RKO (cell line): ENCODE measurements at places on chromosomes 7 and 10.

- DNase-seq, result no peak
These were observed 58.6 kb downstream of the LAMB4 start for GRCh38 chr7:108071551-108071950.

- DNase-seq, result no peak
These were observed 19.4 kb downstream of the ZMIZ1 start for GRCh38 chr10:79088176-79088575.

GRCh38 chr7:13050703-13051102, 363.3 kb downstream of the ARL4A start:
- no peak for DNase-seq

DNA sequence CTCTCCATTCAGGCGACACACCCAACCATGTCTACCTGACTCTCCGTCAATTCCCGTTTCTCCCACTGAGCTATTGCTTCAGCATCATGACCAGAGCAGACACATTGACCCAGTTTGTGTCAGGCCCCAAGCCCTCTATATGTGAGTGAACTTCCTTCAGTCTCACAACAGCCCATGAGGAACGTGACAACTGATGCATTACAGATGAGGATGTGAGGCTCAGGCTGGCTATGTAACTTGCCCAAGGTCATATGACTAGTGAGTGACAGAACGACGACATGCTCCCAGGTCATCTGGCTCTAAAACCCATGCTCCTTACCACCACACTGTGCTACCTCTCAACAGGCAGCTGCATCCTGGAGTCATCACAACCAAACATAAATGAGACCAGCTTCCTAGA, 3.7 kb downstream of the TMEM140 start:
- DNase-seq, result no peak

- DNase-seq, result no peak
These were observed 165.5 kb downstream of the DIP2C start for GRCh38 chr10:523925-524324.

DNA sequence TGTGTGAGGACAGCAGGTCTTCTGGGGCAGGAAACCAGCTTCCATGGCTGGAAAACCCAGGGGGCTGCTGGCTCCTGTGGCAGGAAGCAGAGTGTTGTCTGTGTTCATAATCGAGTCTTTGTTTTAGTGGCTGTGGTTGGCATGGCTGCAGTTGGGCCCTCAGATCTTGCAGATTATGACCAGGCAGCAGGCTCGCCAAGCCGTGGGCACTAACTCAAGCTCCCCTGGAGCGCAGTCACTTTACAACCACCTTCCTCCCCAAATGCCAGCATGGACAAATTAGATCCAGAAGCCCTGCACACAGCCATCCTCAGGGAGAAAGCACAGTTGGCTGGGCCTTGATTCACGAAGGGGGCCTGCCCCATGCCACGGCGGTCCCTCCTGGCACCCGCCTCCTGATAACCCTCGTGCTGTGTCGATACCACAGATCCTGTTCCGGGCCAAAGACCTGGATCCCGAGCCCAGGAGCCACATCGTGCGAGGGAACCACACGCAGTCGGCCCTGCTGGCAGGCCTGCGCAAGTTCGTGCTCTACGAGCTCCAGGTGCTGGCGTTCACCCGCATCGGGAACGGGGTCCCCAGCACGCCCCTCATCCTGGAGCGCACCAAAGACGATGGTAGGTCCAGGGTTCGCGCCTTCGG, 552.5 kb upstream of the FOXK1 start:
- DNase-seq, result no peak

GRCh38 chr10:6701289-6701688, 121.2 kb upstream of the PRKCQ start:
- DNase-seq, result no peak

- no peak for DNase-seq
These were observed 49.1 kb upstream of the C1QL3 start for GRCh38 chr10:16570731-16571130.

DNA sequence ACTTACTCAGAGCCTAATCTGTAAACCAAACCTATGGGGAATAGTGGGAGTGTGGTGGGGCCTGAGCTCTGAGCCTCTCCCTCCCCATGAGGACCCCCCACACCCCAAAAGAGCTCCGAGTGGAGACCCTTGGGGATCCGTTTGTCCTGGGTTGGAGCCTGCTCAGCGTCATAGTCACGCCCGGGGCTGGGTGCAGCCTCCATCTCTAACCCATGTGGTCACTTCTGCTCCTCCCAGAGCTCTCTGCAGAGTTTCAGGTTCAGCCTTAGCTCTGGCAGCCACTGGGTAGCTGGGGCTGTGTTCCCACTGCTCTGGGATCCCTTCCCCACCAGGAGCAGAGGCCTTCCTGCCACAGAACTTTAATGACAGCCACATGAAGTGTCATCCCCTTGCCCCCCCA, 25.9 kb downstream of the PFKFB3 start:
- no peak for DNase-seq

DNA sequence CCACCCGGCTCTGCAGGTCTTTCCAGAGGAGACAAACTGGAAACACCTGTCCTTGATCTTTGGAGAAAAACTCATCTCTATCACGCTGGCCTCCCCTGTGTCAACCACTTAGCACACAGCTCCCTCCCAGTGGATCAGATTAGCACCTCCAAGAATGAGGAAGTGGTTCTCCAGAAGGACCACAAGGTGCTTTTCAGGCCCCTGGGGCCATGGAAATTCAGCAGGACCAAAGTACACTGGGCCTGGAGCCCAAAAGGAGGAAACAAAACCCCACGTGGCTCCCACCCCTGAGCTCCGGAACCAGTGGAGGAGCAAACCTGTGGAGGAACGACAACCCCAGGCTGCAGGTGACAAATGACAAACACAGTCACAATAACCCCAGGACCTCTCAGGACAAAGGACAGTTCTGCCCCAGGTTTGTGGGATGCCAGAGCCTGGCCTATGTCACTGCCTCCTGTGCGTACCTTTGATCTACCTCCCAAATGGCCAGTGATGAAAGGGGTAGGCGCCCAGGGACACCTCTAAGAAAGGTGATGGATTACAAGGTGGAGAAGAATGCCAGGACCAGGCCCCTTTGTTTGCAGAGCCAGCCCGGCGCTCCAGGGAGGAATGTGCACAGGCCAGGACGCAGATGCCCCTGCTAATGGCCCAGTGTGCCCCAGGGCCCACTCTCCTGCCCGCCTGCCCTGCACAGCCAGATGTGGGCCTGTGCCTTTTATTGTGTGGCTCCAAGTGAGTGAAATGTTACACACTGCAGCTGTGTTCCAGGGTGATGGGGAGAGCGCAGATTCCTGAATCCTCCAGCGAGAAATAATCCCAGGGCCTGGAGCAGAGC, 5.7 kb downstream of the TNS3 start:
- no peak for DNase-seq

DNA sequence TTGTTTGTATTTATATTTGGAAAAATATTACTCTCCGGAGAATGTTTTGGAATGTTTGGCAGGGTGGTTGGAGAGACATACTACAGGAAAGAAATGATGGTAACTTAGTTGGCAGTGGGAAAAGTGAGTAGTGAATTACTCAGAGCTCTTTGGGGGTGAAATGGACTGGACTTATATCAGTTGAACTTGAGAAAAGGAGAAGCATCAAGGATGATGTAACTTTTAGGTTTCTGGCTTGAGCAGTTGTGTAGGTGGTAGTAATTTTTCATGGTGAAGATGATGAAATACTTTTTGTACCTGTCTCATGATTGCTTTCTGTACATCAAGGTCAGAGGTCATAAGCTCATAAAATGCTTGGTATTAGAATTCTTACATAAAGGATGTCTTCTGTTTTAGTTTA, 617.2 kb downstream of the AUTS2 start:
- peak; percentile 31 for DNase-seq

GRCh38 chr7:28989211-28989980, 31.3 kb upstream of the TRIL start:
- DNase-seq, result no peak

- DNase-seq, result peak; percentile 21
These were observed 17.7 kb downstream of the FRG2B start for GRCh38 chr10:133608855-133609254.

DNA sequence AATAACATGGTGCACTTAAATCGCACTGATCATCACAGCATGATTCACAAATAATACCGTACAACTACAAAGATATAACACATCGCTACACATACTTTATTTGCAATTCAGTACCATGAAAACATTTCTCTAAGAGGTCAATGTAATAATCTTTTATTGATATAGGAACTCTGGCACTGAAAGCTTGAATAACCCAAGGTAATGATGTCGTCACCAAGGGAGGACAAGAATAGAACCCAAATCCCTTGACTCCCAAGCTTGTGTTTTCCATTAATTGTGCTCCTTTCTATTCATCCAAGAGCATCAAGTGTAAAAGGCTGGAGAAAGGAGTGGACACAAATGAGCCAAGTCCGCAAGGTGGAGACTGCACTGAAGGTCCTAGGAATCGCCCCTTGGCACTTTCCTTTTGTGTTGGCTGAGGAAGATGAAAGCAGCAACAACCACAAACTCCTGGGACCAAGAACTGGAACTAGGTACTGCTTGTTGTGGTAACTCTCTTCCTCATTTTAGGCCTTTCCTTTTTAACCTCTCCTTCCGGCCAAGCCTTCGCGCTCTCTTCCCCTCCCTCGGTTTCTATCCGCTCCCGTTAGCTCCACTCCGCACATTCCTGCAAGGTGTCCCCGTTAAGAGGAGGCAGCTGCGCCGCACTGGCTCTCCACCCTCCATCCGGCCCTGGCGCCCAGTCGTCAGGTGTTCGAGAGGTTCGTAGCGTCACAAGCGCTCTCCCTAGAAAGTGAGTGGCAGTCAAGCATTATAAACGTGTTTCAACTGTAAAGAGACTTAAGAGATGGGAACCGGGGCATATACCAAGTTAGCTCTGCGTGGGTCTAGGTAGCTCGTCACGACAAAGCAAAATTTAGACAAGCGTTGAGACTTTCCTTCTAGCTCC, 1.0 kb upstream of the CBLL1 start:
- no peak for DNase-seq

GRCh38 chr7:138902161-138902560, 79.0 kb downstream of the KIAA1549 start:
- no peak for DNase-seq

DNA sequence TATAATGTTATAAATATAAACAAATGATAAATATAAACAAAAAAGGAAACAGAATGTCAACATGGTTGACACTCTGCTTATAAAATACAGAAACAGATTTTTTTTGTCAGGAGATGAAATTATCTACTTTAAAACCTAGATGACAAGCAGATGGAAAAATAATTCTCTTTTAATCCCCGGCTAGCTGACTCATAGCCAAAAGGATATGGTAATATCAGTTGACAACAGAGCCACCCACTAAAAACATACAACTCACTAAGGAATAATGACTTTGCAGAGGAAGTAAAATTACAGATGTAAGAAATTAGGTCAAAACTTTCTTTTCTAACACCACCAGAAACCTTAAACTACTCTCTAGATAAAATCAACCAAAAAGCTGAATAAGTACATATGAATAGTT, 131.1 kb upstream of the ABCB5 start:
- no peak for DNase-seq

- no peak for DNase-seq
These were observed 105.6 kb downstream of the CTBP2 start for GRCh38 chr10:125054669-125055268.

- DNase-seq, result peak; percentile 31
These were observed 40.2 kb upstream of the GPAM start for GRCh38 chr10:112223725-112224124.

- DNase-seq, result no peak
These were observed 111.4 kb upstream of the GLCCI1 start for GRCh38 chr7:7857143-7857583.

- no peak for DNase-seq
These were observed 184.3 kb upstream of the ITGB1 start for GRCh38 chr10:33142295-33142694.

DNA sequence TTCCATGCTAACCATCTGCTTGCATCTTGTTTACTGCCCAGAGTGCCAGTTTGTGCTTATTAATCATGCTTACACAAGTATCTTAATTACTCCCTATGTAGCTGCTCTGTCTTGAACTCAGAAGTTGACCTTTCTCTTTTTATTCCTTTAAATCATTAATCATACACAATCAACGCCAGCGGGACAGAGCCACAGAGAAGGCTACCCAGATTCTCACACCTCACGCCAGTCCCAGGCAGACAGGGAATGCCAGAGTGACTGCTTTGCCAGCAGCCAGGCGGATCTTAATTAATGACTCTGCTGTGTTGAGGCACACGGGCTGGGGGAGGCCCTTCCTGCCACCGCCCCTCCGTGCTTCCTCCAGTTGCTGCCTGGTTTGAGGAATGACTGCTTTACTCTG, 229.4 kb downstream of the LRMDA start:
- DNase-seq, result no peak

DNA sequence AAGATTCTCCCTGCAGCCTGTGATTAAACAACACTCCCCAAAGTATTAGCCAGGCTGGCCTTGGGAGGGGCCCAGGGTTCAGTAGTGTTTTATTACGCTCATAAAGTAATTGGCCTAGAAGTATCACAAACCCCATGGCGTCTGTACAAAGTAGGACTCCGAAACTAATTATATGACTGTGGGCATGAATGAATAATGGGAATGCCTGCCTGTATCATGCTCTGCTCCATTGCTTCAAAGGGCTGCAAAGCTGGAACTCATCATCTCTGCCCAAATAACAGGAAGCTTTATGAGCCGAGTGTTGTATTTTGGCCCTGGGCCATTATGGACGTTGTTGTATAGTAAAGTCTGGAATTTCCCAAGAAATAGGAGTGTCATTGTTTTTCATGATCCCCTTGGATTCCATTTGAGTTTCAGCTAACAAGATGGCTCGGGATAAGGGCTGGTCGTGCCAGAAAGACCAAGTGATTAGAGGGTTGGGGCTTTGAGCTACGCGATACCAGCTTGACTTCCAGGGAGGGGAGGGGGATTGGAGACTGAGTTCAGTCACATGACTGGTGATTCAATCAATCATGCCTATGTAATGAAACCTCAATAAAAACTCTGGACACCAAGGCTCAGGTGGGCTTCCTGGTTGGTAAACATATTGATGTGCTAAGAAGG, 65.3 kb upstream of the NPTX2 start:
- no peak for DNase-seq
